ENCODE measurements at places on chromosomes 12 and 14. TPM values are rescaled to one million over a fixed set of nuclear protein-coding genes. Genes with fewer than 3 reads are reported as not detected.
A peak's percentile ranks its signal among the peaks of the same experiment; 100 is the strongest.

DNA sequence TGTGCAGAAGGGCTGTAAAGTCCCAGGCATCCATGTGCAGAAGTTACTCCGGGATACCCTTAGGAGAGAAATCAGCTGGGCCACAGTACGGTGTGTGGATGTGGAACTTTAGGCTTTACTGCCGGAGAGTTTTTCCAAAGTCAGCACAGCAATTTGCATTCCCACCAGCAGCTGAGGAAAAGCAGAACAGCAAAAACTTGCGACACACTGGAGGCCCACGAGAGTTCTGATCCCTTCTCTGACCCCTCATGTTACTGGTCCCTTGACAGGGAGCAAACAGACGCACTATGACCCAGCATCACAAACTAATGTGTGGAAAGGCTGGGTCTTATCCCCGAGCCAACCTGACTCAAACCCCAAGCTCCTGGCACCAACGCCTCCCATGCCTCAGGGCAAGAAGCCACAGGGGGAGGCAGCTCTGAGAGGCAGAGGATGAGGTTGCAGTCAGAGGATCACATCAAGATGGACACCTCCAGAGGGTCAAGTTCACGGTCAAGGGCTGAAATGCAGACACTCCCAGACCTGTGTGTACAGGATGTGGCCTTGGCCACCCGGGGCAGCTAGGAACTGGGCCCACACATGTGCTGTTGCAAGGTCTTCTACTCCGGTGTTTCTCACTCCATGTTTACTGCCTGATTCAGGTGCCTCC, 38.6 kb downstream of the CCDC88C start:
- H3K36me3 ChIP-seq = no peaks in the 10 kb centered on the region
- DNase-seq = no peak
- H3K4me1 ChIP-seq = peaks cover 90% of the 10 kb centered on the region
- no peak overlapping the region for H3K4me3 ChIP-seq
- peak overlapping the region; percentile 1 for H3K27ac ChIP-seq
- no peaks in the 10 kb centered on the region for H3K27me3 ChIP-seq

Gene DGKA
- 895 TPM for total RNA-seq

- no peak overlapping the region for H3K27ac ChIP-seq
- DNase-seq = no peak
- no peaks in the 10 kb centered on the region for H3K4me1 ChIP-seq
- H3K27me3 ChIP-seq = no peaks in the 10 kb centered on the region
- no peak overlapping the region for H3K4me3 ChIP-seq
- no peaks in the 10 kb centered on the region for H3K36me3 ChIP-seq
Observed at GRCh38 chr12:128245121-128245520, 21.8 kb upstream of the TMEM132C start.

Gene A2M
- total RNA-seq = not detected

DNA sequence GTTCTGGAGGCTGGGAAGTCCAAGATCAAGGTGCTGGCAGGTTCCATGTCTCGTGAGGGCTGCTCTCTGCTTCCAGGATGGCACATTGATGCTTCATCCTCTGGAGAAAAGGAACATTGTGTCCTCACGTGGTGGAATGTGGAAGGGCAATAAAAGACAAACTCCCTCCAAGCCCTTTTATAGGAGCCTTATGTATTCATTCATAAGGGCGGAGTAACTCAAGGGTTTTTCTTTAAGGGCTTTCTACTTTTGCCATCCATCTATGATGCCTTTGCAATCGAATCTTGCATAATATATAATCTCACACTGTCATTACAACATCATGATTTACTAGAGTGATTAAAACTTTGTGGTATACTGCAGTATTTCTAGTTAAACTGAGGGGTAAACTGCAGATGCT, 132.7 kb upstream of the DDHD1 start:
- H3K4me1 ChIP-seq = no peaks in the 10 kb centered on the region
- no peaks in the 10 kb centered on the region for H3K27me3 ChIP-seq
- no peaks in the 10 kb centered on the region for H3K36me3 ChIP-seq
- H3K27ac ChIP-seq = no peak overlapping the region
- DNase-seq = no peak
